Epithelial cell of proximal tubule (primary cell): ENCODE measurements at places on chromosomes 6 and 20. TPM values are rescaled to one million over a fixed set of nuclear protein-coding genes. Genes with fewer than 3 reads are reported as not detected.
A peak's percentile ranks its signal among the peaks of the same experiment; 100 is the strongest.

DNA sequence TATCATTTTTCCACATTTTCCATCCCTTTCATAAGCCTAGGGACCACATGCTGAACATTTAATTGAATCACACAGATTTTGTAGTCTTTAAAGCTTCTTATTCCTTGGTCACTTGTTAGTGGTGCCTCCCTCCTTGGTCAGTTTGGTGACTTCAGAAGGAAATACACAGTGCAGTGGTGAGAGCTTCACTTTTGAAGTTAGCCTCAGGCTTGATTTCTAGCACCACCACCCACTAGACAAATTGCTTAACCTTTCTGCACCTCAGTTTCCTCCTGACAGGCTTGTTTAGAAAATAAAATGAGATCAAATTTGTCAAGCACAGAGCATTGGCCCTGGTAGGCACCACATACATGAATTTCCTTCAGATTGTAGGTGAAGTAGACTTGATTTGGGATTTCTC, 91.7 kb downstream of the FOXO3 start:
- no peak for DNase-seq

Gene PPP1R11
- total RNA-seq, result 45.4 and 54.5 TPM in 2 replicates

Gene ZGPAT
- total RNA-seq, result 36.5 and 57.2 TPM in 2 replicates

DNA sequence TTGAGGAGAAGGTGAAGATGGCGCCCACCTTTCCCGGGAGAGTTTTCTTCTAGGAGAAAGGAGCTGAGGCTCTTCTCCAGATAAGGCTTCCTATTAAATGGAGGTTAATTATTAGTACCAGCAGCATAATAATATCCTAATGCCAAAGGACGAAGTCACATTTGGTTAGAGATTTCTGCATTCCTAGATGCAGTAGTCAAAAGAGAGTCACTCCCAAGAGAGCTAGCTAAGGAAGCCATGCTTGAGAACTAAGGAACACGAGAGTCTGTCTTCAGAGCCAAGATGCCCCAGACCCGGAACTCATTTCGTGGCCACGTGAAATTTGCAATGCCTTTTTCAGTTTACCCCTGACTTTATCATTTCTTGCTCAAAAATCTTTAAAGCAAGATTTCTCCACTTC, 132.7 kb downstream of the TSHZ2 start:
- DNase-seq, result peak; percentile 9

Gene UNC5CL
- 0.58 and 2.2 TPM in 2 replicates for total RNA-seq

Gene SLC17A3
- not detected in 2 replicates for total RNA-seq

DNA sequence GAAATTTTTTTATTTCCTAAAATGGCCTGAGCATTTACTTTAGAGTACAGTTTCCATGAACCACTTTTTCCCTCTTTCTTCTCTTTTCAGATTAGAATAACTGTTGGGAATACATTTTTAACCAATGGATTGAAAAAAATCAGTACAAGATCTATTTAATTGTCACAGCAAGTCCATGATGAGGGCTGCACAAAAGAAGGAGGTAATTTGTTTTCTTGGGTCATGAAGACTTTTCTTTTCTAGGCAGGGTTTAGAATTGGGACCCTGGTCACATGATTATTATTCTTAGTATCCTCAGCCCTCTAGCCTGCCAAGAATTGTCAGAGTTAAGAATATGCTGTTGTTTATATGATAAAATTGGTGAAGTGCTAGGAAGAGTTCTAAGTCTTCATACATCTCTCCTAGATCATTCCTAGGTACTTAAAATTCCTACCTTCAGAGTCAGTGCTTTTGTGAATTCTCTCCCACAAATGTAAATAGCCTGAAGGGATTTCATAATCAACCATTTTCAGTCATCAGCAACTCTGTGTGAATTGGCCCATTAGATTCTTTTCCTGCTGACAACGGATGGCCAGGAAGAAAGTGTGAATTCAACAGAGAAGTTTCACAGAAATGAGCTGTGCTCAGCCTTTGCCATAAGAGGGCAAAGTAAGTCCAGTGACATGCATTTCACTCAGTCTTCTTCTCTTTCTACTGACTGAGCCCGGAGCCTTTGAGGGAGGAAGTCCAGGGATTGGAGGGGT, 32.4 kb upstream of the TPBG start:
- DNase-seq, result peak; percentile 40

DNA sequence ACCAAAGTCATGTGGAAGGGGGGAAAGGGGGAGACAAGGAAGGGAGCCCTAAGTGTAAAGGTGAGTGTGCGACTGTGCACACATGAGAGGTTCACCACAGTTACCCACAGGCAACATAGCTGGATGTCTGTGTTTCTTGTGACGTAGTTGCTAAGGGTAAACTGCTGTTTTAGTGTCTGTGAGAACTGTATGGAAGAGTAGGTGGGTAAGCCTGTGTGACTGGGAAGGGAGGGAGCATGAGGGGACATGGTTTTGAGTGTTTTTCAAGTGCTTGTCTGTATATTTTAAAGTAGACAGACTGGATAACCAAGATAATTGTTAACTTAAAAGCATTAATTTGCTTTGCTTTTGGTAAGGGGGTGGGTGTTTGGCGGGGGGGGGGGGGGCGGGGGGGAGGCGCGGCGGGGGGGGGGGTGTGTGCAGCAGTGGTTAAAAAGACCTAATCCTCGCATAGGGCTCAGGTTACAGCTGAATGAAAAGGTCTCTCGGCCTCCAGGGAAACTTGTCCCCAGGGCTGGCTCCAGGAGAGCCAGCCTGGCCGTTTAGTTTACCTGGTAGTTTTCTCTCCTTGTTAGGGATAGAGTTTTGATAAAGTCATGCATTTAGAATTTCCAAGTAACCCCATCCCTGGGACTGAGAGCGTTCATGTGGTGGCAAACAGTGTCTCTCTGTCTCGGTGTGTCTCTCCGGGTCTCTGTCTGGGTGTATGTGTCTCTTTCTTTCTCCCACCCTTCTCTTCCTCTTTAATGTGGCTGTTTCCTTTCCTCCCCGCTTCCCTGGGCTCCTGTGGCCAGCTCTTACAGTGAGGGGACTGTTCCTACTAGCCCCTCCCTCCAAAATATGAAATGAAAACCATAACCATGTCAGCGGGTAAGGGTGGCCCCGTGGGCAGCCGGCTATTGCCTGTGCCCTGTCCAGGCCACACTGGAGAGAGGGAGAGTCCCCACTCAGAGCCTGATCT, 3.4 kb downstream of the SCUBE3 start:
- DNase-seq, result no peak

GRCh38 chr6:149316108-149316727, 1.3 kb upstream of the TAB2 start:
- no peak for DNase-seq

Gene C20orf204
- under 0.01 TPM in 1 of 2 replicates, not detected in the other for total RNA-seq

DNA sequence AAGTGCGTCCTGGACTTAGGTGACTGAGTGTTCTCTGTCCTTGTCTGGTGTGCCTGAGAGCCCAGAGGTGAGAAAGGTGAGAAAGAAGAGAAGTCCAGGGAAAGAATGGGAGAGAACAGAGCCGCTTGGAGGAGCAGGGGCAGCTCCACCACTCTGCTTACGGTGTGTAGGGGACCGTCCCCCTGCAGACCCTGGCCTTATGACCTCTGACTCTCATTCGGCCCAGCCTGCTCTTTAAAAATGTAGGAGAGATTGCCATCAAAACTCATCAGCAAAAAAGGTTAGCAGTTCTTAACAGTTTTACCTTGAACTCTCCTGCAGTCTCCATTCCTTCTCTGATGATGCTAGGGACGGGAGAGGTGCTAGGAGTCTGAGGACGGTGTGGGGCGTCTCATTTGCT, 2.0 kb downstream of the TMEM181 start:
- no peak for DNase-seq

DNA sequence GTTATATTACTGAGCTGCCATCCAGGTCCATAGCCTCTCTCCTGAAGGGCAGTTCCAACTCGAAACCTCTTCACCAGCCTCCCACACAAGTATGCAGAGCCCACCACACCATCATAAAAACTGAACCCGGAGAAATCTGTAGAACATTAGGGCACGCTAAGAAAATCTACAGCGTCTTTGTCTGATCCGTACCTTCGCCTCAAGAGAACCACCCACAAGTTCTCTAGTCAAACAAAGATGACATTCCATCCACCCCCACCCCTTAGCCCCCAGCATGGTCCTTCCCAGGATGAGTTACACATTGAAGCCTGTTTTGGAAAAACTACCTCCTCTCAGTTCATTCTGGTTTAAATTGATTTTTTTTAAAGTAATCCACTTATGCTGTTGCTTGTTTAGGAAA, 219.7 kb downstream of the ZMYND8 start:
- no peak for DNase-seq

- peak; percentile 89 for DNase-seq
Measured at GRCh38 chr20:57560554-57561355, at the start of gene PCK1. Gene PCK1, plus strand, starts transcription at chr20:57561110. Its CDS starts 302 bp downstream, at chr20:57561412.

- DNase-seq, result no peak
Measured at GRCh38 chr20:35560105-35560511, 18.2 kb downstream of the ERGIC3 start.

DNA sequence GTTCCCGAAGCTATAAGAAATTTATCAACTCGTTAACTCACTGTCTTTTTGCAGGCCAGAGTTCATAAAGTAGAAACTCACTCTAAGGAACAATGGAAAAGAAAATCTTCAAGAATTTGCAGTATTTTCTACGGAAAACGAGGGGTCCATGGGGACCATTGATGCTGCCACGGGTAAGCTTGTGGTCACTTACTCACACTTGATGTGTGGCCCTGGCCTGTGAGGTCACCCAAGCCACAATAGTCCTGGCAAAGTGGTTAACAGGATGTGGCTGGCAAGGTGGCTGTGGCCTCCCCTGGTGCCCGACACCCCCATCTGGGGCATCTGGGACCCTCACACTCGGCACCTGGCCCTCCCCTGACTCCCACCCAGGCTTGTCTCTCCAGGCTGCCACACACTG, 123.4 kb downstream of the C6orf118 start:
- DNase-seq, result no peak

Gene DDO
- total RNA-seq, result 0.07 TPM in 1 of 2 replicates, not detected in the other

Gene ADAM33
- not detected in 2 replicates for total RNA-seq

- DNase-seq, result no peak
Measured at GRCh38 chr6:63346217-63346835, 26.5 kb upstream of the LGSN start.

DNA sequence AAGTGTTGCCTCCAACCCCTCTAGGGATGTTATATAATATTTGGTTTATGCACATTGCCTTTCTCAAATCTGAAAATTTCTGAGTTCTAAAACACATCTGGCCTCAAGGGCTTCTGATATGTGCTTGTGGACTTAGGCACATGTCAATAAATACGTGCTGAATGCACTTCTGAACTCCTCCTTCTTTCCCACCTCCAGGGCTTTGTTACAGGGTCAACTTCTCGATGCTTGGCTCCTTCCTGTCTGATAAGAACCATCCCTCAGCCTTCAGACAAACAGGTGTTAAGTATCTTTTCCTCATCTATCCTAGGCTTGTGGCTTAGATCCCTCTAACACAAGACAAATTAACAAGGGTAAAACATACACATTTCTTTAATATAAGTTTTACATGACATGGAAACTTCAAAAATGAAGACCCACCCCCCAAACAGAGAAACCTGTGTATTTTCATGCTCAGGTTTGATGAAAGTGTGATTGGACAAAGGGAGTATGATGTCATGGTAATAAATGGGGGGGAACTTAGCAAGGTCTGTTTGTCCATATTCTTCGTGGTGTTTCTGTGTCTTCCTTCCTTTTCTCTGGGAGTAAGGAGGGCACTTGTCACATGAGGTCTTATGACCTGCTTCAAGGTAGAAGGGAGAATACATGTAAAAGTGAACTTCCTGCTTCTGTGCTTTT, 326.9 kb downstream of the CD83 start:
- DNase-seq, result no peak

Gene SLC22A7
- total RNA-seq, result not detected in 2 replicates

GRCh38 chr20:35695245-35695749, 3.9 kb downstream of the NFS1 start:
- DNase-seq, result no peak

- no peak for DNase-seq
Measured at GRCh38 chr6:69555088-69555638, 241.6 kb downstream of the LMBRD1 start.

Gene SLC35F1
- total RNA-seq, result 0.43 TPM in 1 of 2 replicates, not detected in the other

DNA sequence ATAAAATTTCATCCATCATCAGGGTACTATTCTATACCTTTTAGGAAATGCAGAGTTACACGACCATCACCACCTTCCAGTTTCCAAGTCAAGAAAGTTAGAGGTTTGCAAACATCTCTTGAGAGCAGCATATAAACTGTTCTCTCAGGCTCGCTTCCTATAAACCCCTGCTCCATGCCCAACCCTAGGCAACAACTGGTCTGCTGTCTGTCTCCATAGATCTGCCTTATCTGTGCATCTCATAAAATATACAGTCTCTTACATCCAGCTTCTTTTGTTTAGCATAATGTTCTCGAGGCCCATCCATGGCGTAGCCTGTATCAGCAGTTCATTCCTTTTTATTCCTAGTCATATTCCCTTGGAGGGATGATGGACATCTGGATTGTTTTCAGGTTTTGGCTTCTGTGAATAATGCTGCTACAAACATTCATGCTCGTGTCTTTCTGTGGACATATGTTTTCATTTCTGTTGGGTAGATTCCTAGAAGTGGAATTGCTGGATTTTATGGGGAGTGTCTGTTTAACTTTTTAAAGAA, 6.1 kb downstream of the PTPRT start:
- no peak for DNase-seq

Gene RFX6
- total RNA-seq, result not detected in 2 replicates

Gene PKIB
- 23.2 and 48.5 TPM in 2 replicates for total RNA-seq

DNA sequence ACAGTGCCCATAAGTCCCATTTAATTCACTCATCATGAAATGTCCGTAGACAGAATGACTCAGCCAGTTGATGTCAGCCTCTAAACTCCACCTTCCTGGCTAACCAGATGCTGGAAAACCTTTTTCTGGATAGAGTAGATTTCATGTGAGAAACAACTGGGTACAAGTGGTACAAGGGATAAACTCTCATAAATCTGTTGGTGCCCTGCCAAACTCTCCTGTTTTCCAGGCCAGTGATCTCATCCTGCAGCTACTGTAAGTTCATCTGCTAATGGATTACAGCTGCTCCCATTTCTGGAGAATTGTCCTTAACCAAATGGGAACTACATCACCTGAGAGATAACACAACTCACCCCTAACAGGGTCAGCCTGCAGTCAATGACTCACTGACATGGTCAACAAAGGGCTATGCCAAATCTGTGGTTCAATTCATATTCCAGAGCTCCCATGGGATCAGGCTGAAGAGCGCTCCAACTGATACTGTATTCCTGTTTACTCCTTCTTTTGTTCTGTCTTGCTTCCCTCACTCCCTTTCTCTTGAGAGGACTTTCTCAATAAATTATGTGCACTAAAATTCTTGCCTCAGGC, 210.1 kb upstream of the HDDC2 start:
- DNase-seq, result no peak

- DNase-seq, result no peak
Measured at GRCh38 chr6:97726378-97726777, 443.4 kb upstream of the MMS22L start.

DNA sequence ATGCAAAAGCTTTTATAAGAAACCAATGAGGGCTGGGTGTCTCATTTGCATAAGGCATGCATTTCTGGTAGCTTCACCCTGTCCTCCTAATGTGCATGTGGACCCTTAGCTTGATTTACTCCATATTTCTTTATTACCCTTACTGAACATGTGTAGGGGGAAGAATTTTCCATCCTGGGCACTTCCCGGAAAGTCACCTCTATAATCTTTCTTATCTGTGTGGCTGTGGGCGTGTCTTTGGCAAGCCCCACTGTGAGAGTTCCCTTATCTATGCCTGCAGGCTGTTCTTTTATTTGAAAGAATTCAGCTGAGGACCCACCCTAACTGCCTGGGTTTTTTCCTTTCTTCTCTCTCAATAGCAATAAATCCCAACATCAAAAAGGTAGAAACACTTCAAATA, 627.8 kb downstream of the DOK5 start:
- DNase-seq, result no peak

- DNase-seq, result no peak
Measured at GRCh38 chr6:95658886-95659285, 81.6 kb downstream of the MANEA start.

- no peak for DNase-seq
Measured at GRCh38 chr6:112032728-112033127, 21.2 kb upstream of the CCN6 start.

GRCh38 chr20:23311947-23312506, 38.6 kb upstream of the NXT1 start:
- no peak for DNase-seq
